Activated CD4-positive, alpha-beta T cell treated with anti-CD3 and anti-CD28 coated beads for 36 hours (primary cell): ENCODE measurements at places on chromosomes 13 and 19. TPM values are rescaled to one million over a fixed set of nuclear protein-coding genes. Genes with fewer than 3 reads are reported as not detected.

Gene KLK15
- total RNA-seq, result not detected

Gene MAMSTR
- total RNA-seq, result 0.69 TPM

Gene CBARP
- total RNA-seq, result 1.1 TPM

Gene TMPRSS9
- total RNA-seq, result not detected

Gene VSTM2B
- not detected for total RNA-seq

Gene KCNRG
- 0.11 TPM for total RNA-seq

Gene KASH5
- total RNA-seq, result 0.96 TPM

Gene ZNF418
- total RNA-seq, result 4.8 TPM

Gene CEACAM20
- total RNA-seq, result not detected

Gene PDCD5
- 272 TPM for total RNA-seq

Gene ZNF223
- total RNA-seq, result 0.82 TPM

Gene PLIN5
- not detected for total RNA-seq

Gene B3GNT8
- total RNA-seq, result not detected

Gene KLF16
- total RNA-seq, result 28.8 TPM

Gene PSG11
- not detected for total RNA-seq

Gene ANKRD24
- 1.3 TPM for total RNA-seq

Gene LGALS14
- 1.4 TPM for total RNA-seq

Gene GAPDHS
- total RNA-seq, result not detected

Gene ZNF829
- total RNA-seq, result 7.1 TPM

Gene HIPK4
- 0.09 TPM for total RNA-seq

Gene PLVAP
- total RNA-seq, result not detected

Gene FUT6
- not detected for total RNA-seq

Gene ATCAY
- total RNA-seq, result not detected

Gene WTIP
- total RNA-seq, result 0.60 TPM

Gene ZNF541
- total RNA-seq, result 0.14 TPM

Gene ELSPBP1
- total RNA-seq, result not detected

Gene POSTN
- total RNA-seq, result not detected

Gene KLK10
- total RNA-seq, result not detected

Gene HPN
- total RNA-seq, result 0.09 TPM

Gene TEX26
- not detected for total RNA-seq

Gene CD33
- 0.27 TPM for total RNA-seq

Gene DIS3
- 63.5 TPM for total RNA-seq

Gene MAG
- total RNA-seq, result 0.34 TPM
